ENCODE measurements at places on chromosomes 4 and X.

GRCh38 chr4:180028682-180029081 is 2214.5 kb upstream of the TENM3 start:
- no peak for DNase-seq

DNA sequence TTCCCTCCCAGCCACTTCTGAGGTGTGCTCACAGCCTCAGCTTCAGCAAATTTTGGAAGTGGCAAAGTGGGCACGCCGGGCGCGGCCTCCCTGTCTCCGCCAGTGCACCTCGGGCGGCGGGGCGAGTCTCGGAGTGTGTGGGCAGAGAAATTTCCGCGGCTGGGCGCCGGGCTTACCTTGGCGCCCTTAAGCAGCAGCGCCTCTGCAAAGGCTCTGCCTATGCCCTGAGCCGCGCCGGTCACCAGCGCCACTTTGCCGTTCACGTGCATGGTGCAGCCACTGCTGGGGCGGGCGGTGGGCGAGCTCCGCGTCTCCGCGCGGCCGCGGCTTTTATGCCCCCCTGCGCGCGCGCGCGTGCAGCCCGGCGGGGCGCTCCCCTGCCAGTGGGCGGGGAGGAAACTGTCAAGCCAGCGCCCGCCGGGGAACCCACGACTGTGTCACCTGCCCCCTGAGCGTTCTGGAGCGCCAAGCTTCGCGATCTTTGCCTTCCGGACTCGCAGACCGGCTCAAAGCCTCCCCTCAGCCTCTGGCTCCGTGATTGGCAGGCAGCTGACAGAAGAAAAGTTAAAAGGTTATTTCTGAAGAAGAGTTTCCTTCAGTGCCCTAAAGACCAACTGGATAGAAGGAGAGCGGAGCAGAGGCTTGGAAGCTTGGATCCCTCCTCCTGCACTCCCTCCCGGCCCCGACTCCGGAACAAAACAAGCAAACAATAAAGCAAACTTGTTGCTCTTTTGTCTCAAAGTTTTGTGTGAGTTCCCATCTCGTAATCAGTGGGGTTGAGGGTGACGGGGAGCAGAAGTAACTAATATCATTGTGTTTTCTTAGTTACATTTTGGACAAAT is at the start of gene HPGD:
Gene HPGD, minus strand, starts transcription at position 306 of the 842 bp plus-strand sequence. Its CDS starts 37 bp downstream, at position 269.
- DNase-seq: no peak

DNA sequence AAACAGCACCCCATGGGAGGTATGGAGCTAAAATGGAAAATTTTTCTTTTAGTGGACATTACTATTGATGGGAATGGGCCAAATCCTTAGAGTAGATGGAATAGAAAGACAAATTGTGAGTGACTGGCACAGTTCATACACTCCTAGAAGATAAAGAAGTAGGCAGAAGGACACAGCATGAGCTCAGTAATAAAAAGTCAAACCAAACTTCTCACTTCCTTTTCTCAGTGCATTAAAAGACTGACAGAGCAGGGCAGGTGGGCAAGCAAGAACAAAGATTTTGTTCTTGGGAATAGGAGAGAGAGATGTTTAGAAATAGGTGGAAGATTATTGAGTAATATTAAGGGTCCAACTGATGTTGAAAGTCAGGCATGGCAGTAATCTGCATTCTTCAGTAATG is 132.5 kb downstream of the ATP10D start:
- DNase-seq: no peak

DNA sequence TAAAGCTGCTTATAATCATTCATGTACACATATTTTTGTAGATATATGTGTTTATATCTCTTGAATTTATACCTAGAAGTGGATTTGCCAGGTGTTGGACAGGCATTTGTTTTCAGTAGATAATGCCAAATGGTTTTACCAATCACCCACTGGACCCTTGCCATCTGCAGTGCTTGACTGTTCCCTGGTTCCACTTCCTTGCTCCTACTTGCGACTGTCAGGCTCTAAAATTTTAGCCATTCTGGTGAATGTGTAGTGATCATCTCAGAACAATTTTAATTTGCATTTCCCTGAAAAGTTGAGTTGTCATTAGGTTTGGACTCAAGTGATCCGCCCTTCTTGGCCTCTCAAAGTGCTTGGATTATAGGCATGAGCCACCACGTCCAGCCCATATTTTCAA is 122.4 kb upstream of the SLC34A2 start:
- no peak for DNase-seq

- DNase-seq: no peak
Observed at GRCh38 chrX:71214604-71215337, 8.3 kb upstream of the GJB1 start.

- peak; percentile 24 for DNase-seq
Observed at GRCh38 chr4:80069837-80070731, 2.9 kb downstream of the ANTXR2 start.

DNA sequence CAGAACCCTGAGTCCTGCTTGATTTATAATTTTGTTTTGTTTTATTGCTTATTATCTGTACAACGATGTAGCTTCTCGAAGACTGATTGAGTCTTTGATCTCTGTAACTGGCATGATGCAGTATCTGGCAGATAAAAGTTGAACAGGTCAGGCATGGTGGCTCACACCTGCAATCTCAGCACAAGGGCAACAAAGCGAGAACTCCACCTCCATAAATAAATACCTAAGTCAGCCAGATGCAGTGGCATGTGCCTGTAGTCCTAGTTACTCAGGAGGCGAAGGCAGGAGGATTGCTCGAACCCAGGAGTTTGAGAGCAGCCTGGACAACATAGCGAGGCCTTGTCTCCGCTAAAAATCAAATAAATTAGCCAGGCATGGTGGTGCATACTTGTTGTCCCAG is 15.7 kb upstream of the WDR19 start:
- DNase-seq: no peak

DNA sequence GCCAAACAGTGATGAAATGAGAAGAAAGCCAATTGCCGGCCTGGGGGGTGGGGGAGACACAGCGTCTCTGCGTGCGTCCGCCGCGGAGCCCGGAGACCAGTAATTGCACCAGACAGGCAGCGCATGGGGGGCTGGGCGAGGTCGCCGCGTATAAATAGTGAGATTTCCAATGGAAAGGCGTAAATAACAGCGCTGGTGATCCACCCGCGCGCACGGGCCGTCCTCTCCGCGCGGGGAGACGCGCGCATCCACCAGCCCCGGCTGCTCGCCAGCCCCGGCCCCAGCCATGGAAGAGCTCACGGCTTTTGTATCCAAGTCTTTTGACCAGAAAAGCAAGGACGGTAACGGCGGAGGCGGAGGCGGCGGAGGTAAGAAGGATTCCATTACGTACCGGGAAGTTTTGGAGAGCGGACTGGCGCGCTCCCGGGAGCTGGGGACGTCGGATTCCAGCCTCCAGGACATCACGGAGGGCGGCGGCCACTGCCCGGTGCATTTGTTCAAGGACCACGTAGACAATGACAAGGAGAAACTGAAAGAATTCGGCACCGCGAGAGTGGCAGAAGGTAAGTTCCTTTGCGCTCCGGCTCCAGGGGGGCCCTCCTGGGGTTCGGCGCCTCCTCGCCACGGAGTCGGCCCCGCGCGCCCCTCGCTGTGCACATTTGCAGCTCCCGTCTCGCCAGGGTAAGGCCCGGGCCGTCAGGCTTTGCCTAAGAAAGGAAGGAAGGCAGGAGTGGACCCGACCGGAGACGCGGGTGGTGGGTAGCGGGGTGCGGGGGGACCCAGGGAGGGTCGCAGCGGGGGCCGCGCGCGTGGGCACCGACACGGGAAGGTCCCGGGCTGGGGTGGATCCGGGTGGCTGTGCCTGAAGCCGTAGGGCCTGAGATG is at the start of gene SHOX:
Gene SHOX, plus strand, starts transcription at position 180 of the 885 bp plus-strand sequence. Its CDS starts 107 bp downstream, at position 287.
- DNase-seq: no peak

GRCh38 chr4:120215350-120215749 is 148.7 kb upstream of the MAD2L1 start:
- DNase-seq: no peak

- DNase-seq: no peak
Observed at GRCh38 chrX:101079736-101080270, 1.1 kb downstream of the TMEM35A start.

DNA sequence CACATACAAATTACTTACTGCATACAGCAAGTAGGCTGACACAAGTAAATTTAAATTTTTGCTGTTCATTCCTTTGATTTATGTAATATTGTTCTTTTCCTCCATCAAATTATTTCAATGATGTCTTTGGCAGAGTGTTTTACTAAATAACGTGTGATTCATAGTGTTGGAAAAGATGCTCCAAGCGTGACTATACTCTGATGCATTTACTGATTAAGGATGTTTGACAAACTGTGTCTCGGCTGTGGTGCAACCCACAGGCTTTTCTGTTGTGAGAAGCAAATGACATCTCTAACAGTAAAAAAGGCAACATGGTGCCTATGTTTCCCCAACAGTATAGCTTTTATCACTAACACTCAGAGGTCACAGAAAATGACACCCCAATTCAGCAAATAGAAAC is 540.9 kb downstream of the PPP4R3C start:
- DNase-seq: no peak

Data from SW 1271 (cell line).